CD4-positive, alpha-beta T cell (primary cell): ENCODE measurements at places on chromosomes 1 and 21.

GRCh38 chr1:193262661-193263060 lies 76.2 kb upstream of the B3GALT2 start:
- H3K27ac ChIP-seq = no peak overlapping the region
- no peak overlapping the region for H3K4me3 ChIP-seq
- peaks cover 17% of the 10 kb centered on the region for H3K36me3 ChIP-seq

DNA sequence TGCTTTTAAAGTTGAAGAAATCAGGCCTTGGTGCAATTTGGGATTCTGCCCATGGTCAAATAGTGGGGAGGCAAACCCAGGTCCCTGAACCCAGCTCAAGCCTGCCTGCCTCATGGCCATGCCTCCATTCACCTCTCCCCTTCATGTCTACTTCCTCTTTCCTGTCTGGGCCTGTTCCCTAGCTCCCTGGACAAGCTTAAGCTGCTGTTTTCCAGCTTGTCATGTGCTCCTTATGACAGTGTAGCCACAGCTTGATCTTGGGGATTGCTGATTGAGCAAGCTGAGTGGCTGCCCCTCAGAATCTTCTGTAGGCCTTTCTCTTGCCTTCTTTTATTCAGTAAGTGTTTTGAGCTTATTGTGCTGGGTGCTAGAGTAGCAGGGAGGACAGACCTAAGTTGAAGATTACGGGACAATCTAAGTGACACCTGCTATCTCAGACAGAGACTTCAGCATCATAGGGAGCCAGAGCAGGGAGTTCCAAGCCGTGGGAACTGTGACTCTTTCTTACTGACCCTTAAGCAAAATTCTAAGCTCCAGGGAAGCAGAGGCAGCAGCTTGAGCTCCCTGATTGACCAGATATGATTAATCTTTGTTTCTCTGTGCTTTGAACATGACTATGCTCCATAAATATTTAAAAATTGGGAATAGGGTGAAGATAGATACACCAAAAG lies 520 bp upstream of the MR1 start:
- peak overlapping the region; percentile 97 for H3K27ac ChIP-seq
- H3K4me3 ChIP-seq = peak overlapping the region; percentile 78
- DNase-seq = peak; percentile 36
- H3K27me3 ChIP-seq = no peaks in the 10 kb centered on the region

- peaks cover 10% of the 10 kb centered on the region for H3K27me3 ChIP-seq
- H3K36me3 ChIP-seq = no peaks in the 10 kb centered on the region
- H3K4me3 ChIP-seq = no peak overlapping the region
- H3K4me1 ChIP-seq = peaks cover 7% of the 10 kb centered on the region
- no peak overlapping the region for H3K27ac ChIP-seq
- DNase-seq = no peak
Measured at GRCh38 chr21:41321908-41322495, 5.4 kb downstream of the FAM3B start.

DNA sequence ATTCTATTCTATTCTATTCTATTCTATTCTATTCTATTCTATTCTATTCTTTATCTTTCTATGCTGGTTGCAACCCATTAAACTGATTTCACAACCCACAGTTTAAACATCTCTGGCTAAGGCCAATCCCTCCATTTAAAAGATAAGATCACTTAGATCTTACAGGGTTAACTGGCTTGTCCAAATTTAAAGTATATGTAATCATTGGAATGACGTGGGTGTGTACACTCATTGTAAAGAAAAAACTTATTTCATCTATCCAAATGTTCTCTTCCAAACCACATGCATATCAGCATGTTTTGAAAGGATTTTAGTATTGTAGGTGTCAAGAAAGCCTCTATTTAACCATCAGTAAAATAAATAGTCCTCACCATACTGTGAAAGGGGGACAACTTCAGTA lies 299.6 kb upstream of the RUNX1 start:
- no peaks in the 10 kb centered on the region for H3K36me3 ChIP-seq
- H3K27me3 ChIP-seq = peaks cover 3% of the 10 kb centered on the region
- no peak for DNase-seq
- no peak overlapping the region for H3K27ac ChIP-seq
- H3K4me1 ChIP-seq = no peaks in the 10 kb centered on the region

DNA sequence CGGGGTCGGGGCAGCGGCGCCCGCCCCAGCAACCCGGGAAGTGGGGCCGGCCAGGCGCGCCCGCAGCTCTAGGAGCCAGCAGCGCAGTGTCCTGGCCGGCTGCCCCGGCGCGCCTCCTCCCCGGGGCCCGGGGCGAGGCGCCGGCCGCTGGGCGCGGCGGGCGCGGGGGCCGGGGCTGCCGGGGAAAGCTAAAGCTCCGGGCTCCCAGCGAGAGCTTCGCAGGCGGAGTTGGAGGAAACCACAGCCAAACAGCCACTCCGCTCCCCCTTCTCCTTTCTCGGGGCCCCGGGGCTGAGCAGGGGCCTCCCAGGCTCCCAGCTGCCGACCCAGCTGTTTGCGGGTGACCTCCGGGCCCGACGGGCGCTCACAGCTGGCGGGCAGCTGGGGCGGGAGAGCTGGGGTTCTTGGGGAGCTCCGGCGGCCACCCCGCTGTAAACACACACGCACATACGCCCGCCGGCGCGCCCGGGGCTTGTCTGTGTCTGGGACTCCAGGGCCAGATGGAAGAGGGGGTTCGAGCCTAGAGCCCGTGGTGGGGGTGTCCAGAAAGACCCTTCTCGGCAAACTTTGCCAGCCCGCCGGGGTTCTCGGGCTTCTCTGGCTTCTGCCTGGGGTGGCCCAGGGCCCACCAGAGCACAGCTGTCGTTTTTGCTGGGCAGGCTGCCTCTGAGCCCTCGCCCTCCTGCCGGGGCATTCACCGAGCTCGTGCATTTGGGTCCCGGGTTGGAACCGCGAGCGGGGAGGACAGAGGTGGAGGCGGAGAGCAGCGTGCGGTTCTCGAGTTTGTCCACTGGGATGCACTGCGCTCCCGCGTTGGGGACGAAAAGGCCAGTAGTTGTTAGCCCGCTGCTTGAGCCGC lies 1.5 kb downstream of the AJAP1 start:
- H3K4me1 ChIP-seq = peaks cover 6% of the 10 kb centered on the region
- peaks cover 39% of the 10 kb centered on the region for H3K27me3 ChIP-seq
- H3K27ac ChIP-seq = no peak overlapping the region
- no peak for DNase-seq
- H3K4me3 ChIP-seq = no peak overlapping the region
- no peaks in the 10 kb centered on the region for H3K36me3 ChIP-seq

GRCh38 chr1:88284666-88285366 lies 399.3 kb upstream of the PKN2 start:
- no peaks in the 10 kb centered on the region for H3K27me3 ChIP-seq
- no peak overlapping the region for H3K4me3 ChIP-seq
- H3K4me1 ChIP-seq = no peaks in the 10 kb centered on the region
- H3K27ac ChIP-seq = no peak overlapping the region

GRCh38 chr1:43349594-43350306 lies 9.0 kb upstream of the CDC20 start:
- no peak for DNase-seq
- no peaks in the 10 kb centered on the region for H3K36me3 ChIP-seq
- peak overlapping the region; percentile 55 for H3K27ac ChIP-seq
- H3K4me3 ChIP-seq = peak overlapping the region; percentile 48

DNA sequence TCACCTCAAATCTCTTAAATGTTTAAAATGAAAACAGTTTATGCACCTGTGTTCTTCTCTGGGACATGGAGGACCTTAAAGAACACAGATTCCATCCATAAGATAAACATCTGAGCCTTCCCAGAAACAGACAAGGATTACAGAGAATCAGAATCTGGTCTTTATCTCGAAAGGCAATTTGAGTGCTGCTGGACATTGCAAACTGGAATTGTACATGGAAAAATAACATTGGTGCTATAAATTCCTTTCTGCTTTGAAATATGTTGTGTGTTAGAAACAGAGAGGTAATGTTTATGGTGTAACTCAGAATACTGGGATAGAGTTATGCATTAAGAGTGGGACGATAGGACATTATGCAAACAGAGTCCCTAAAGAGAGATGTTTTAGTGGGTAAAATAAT lies 6.6 kb upstream of the DDR2 start:
- no peak for DNase-seq
- H3K4me1 ChIP-seq = no peaks in the 10 kb centered on the region
- H3K27ac ChIP-seq = no peak overlapping the region
- H3K4me3 ChIP-seq = no peak overlapping the region
- no peaks in the 10 kb centered on the region for H3K36me3 ChIP-seq

GRCh38 chr21:43690346-43690745 lies 28.6 kb upstream of the PDXK start:
- DNase-seq = no peak
- no peak overlapping the region for H3K4me3 ChIP-seq
- peaks cover 97% of the 10 kb centered on the region for H3K36me3 ChIP-seq
- H3K27ac ChIP-seq = no peak overlapping the region
- H3K27me3 ChIP-seq = no peaks in the 10 kb centered on the region

DNA sequence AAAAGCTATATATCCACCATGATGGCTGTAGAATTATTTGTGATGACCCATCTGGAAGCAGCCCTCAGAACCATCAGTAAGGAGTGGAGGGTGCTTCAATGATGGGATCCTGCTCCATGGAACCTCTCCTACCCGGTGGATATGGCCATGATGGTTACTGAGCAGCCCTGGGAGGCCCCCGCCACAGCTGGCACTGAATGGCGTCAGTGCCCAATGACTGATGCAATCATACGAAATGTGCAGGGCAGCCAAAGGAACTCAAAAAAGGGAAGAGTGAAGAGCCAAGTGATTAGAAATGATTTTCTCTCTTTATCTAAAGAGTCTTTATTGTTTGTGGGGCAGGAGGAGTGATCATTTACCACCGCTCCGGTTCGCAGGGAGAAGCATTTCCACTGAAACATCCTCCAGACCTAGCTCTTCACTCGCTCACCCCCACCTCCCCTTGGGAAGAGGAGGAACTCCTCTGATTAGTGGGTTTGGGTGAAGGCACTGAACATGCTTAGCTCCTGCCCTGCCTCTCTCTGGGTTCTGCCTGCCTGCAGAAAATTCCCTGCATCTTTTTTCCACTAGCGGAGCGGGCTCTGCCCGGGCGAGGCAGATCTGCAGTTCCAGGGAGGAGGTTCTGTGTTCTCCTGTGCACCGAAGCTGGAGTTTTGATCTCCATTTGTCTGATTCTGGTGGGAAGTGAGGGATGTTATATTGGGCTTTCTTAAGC lies 260.3 kb downstream of the GRIK3 start:
- H3K4me1 ChIP-seq = no peaks in the 10 kb centered on the region
- H3K4me3 ChIP-seq = no peak overlapping the region
- H3K27me3 ChIP-seq = peaks cover 37% of the 10 kb centered on the region
- DNase-seq = no peak

DNA sequence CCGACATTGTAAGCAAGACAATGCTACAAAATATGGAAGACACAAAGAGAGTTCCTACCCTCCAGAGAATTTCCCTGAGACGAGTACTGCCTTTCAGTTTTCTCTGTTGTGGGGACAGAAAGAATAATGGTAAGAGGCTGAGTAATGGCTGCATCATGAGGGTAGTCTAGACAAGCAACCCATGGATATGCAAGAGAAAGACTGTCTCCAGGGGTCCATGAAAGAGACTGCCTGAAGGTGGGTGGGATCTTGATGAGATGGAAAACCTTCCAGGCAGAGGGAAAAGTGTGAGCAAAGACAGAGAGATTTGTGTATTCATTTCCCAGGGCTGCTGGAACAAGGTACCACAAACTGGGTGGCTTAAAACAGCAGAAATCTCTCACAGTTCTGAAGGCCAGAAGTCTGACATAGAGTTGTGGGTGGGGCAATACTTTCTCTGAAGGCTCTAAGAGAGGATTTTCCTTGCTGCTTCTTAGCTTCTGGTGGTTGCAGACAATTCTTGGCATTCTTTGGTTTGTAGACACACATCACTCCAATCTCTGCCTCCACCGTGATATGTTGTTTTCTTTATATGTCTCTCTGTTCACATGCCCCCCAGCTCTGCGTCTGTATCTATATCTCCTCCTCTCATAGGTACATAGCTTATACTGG lies 41.4 kb downstream of the ANP32E start:
- no peak overlapping the region for H3K27ac ChIP-seq
- no peak overlapping the region for H3K4me3 ChIP-seq
- no peak for DNase-seq
- H3K27me3 ChIP-seq = no peaks in the 10 kb centered on the region

- no peaks in the 10 kb centered on the region for H3K4me1 ChIP-seq
- no peaks in the 10 kb centered on the region for H3K27me3 ChIP-seq
- no peak for DNase-seq
- H3K27ac ChIP-seq = no peak overlapping the region
- H3K4me3 ChIP-seq = no peak overlapping the region
Measured at GRCh38 chr1:77594366-77595112, 87.9 kb downstream of the ZZZ3 start.

DNA sequence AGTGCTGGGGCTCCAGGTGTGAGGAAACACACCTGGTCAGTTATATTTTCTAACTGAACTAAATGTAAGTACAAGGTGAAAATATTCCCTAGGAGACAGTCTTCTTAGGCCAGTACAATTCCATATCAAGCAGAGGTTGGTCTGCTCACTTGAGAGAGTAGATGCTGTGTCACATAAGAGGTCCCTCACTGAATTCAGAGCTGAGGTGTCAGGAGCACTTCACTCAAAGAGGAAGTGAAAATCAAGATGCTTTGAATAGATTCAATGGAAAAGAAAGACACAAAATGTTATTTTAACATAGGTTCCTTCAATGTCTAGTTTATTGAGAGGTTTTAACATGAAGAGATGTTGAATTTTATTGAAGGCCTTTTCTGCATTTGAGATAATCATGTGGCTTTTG lies 4.3 kb upstream of the FCRL3 start:
- no peak overlapping the region for H3K27ac ChIP-seq
- H3K27me3 ChIP-seq = no peaks in the 10 kb centered on the region
- H3K4me3 ChIP-seq = no peak overlapping the region
- H3K4me1 ChIP-seq = no peaks in the 10 kb centered on the region
- no peaks in the 10 kb centered on the region for H3K36me3 ChIP-seq
- DNase-seq = no peak

GRCh38 chr1:111219557-111220286 lies 7.8 kb upstream of the CHI3L2 start:
- peak overlapping the region; percentile 1 for H3K4me3 ChIP-seq
- no peaks in the 10 kb centered on the region for H3K36me3 ChIP-seq
- no peak for DNase-seq
- peak overlapping the region; percentile 88 for H3K27ac ChIP-seq

- no peak for DNase-seq
- H3K4me3 ChIP-seq = no peak overlapping the region
- H3K4me1 ChIP-seq = no peaks in the 10 kb centered on the region
- no peak overlapping the region for H3K27ac ChIP-seq
- H3K27me3 ChIP-seq = no peaks in the 10 kb centered on the region
Measured at GRCh38 chr1:7220007-7220406, 434.8 kb downstream of the CAMTA1 start.

GRCh38 chr1:33446590-33446989 lies 15.7 kb upstream of the PHC2 start:
- no peak for DNase-seq
- H3K27me3 ChIP-seq = peaks cover 9% of the 10 kb centered on the region
- no peaks in the 10 kb centered on the region for H3K36me3 ChIP-seq
- H3K4me3 ChIP-seq = no peak overlapping the region
- H3K27ac ChIP-seq = no peak overlapping the region

DNA sequence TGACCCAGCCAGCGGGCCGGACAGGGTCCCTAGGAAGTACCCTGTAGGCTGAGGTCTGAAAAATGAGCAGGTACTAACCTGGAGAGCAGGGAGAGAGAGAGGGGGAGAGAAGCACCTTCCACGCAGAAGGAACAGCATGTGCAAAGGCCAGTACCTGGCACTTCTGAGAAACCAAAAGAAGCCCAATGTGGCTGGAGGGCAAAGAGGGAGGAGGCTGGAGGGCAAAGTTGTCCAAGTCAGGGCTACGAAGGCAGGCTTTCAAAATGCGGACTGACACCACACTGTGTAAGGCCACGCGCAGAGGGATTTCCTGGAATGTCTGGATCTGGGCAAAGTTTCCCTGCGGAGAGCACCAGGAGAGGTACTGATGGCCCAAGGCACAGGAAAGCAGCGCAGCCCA lies 64.4 kb downstream of the SSBP3 start:
- H3K27ac ChIP-seq = no peak overlapping the region
- H3K4me3 ChIP-seq = no peak overlapping the region
- H3K36me3 ChIP-seq = peaks cover 5% of the 10 kb centered on the region
- H3K4me1 ChIP-seq = peaks cover 23% of the 10 kb centered on the region
